ENCODE measurements at places on chromosomes 2 and 18.

DNA sequence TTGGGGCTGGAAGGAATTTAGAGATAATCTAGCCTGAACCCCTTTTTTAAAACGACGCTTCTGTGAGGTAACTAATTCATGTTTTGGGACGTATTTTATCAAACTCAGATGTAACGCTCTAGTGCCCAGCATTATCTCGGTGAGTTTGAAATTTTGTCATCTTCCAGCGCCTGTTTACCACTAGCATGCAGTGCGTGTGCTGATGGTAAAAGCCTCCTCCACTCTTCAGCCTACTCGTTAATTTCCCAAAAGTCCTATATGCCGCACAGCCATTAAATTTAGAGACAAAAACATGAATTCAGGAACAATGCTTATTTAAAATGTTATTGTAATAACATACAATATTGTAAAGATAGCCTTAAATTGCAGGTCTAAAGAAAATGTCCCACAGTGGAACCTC lies 2.8 kb downstream of the ZCCHC2 start:
- peak overlapping the region; percentile 92 for H3K27ac ChIP-seq
- H3K4me3 ChIP-seq = peak overlapping the region; percentile 79
- peaks cover 4% of the 10 kb centered on the region for H3K27me3 ChIP-seq
- H3K4me1 ChIP-seq = peaks cover 44% of the 10 kb centered on the region

GRCh38 chr2:55017428-55017827 lies 32.8 kb downstream of the RTN4 start:
- no peaks in the 10 kb centered on the region for H3K27me3 ChIP-seq
- H3K27ac ChIP-seq = no peak overlapping the region
- no peak overlapping the region for H3K4me3 ChIP-seq
- H3K36me3 ChIP-seq = peaks cover 34% of the 10 kb centered on the region
- H3K4me1 ChIP-seq = peaks cover 22% of the 10 kb centered on the region

DNA sequence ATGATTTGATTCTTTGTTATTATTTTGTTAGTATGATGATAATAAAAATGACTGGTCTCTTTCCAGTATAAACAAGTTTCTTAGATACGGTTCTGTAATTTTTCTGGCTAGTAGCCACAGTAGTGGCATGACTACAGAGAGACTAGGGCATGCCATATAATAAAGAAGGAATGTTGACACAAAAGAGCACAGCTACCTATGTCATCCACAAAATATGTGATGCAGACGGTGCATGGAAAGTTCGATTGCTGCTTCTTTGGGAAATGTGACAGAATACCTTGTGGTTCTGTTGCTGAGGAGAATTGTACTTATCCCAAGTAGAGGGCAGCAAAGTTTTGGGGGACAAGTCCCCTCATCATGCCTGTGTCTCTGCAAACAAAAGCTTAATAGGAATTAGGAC lies 26.1 kb upstream of the SETBP1 start:
- peaks cover 31% of the 10 kb centered on the region for H3K4me1 ChIP-seq
- no peak for DNase-seq
- no peak overlapping the region for H3K27ac ChIP-seq

DNA sequence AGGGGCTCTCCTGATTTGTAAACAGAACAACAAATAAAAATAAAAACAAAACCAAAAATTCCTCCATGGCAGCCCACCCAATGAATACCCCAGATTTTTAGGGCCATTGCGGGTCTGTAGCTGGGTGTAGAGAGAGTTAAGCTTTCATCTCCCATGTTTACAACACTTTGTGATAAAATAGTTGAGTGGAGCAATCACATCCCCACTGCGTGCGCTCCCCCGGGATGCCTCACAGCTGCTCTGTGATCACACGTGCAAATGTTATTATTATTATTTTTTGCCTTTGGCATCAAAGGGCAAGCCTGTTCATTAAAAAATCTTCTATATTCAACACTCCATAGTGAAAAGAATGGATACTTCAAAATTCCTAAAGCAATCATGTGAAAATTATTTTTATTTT lies 118.0 kb downstream of the MBP start:
- no peak overlapping the region for H3K4me3 ChIP-seq
- H3K36me3 ChIP-seq = peaks cover 9% of the 10 kb centered on the region
- H3K27ac ChIP-seq = no peak overlapping the region
- peaks cover 7% of the 10 kb centered on the region for H3K4me1 ChIP-seq

DNA sequence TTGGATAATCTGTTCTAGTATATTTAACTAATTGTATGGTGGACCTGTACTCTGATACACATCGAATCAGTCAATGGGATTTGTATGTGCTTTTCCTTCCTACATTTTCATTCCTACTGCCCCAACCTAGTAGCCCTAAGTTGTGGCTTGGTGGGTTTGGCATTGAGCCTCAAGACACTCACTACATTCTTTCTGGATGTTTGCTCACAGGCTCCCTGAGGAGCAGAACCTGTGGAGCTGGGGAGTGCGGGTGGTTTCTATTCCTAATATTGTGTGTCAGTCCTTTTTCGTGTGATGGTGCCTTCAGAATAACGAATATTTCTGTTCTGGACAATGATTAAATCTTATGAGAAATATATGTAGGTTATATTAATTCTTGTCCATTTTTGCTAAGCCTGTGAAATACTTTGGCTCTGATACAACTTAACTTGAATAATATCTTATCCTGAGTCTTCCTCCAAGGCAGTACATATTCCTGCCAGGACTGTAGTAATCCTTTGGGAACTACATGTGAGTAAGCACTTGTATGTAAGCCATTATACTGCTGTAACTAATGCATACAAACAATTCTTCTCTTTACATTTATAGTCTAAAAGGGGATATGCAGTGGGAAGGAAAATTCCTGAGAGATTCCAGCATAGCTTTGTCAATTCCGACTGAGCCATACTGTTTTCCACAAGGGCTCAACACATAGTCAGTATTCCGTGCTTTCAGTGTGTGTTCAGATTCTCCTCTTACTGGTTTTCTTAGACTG lies 150.6 kb downstream of the AGPS start:
- DNase-seq = no peak
- peaks cover 19% of the 10 kb centered on the region for H3K36me3 ChIP-seq
- H3K4me3 ChIP-seq = no peak overlapping the region
- H3K4me1 ChIP-seq = peaks cover 32% of the 10 kb centered on the region
- H3K27ac ChIP-seq = peak overlapping the region; percentile 91
- no peaks in the 10 kb centered on the region for H3K27me3 ChIP-seq

DNA sequence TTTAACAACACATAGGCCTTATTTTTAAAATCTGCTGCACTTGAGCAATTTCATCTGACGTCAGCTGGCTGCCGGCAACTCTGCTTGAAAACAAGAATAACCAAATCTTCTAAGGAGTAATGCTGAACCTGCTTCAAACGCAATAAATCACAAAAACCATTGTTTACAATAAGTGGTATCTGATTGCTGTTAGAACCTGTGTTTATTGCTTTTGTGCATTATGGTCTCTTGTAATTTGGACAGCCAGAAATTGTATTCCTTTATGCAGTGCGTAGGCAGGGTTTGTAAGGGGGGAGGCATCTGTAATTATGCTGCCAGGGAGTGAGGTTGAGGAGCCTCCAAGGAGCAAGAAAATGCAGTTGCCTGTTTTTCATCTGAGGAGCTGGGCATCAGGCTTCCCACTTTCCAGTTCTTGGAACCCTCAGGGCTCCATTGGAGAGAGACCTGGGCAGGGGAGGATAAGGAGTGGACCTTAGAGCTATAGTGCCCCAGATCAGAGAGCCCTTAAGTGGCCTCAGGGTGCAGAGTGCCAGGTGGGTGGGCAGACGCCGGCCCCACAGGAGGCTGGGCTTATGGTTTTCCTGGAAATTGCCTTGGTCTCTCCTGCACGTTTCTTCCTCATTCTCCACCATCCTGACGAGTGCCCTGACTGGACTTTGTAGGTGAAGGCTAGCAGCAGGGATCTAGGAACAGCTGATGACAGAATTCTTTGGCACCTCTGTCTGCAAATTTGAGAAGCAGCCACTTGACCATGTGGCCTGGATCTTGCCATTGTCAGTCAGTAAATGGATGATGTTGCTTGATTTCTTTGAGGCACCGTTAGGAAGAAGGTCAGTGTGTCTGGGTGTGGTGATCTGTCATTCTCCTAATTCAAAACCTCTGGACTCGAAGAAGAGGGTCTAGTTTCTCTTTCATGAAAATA lies 129.2 kb downstream of the KLHL29 start:
- H3K4me3 ChIP-seq = no peak overlapping the region
- H3K36me3 ChIP-seq = no peaks in the 10 kb centered on the region
- H3K27me3 ChIP-seq = peaks cover 10% of the 10 kb centered on the region
- H3K27ac ChIP-seq = no peak overlapping the region
- no peak for DNase-seq

GRCh38 chr18:63267975-63268721 lies 51.4 kb downstream of the BCL2 start:
- H3K36me3 ChIP-seq = no peaks in the 10 kb centered on the region
- H3K4me1 ChIP-seq = peaks cover 2% of the 10 kb centered on the region
- no peak overlapping the region for H3K4me3 ChIP-seq
- no peaks in the 10 kb centered on the region for H3K27me3 ChIP-seq
- no peak overlapping the region for H3K27ac ChIP-seq

- H3K27ac ChIP-seq = no peak overlapping the region
- DNase-seq = no peak
- H3K4me1 ChIP-seq = peaks cover 19% of the 10 kb centered on the region
- no peaks in the 10 kb centered on the region for H3K36me3 ChIP-seq
- H3K4me3 ChIP-seq = no peak overlapping the region
- no peaks in the 10 kb centered on the region for H3K27me3 ChIP-seq
Measured at GRCh38 chr2:57614988-57615387, 431.6 kb upstream of the VRK2 start.

DNA sequence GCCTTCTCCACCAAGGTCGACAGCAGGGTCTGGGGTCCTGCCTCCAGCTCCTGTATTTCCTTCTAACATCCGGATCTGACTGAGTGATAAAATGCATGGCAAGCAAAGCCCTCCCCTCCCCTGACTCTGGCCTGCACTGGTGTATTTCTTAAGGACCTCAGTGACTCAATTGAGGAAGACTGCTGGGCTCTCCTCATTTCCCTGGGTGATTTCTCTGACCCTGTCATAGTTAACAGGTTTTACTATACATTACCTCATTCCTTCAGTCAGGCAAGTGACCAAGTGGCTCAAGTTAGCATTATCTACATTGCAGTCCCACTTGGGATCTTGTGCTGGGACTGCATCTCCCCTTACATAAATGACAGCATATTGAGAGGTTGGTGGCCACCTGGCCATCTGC lies 38.8 kb upstream of the CCBE1 start:
- no peak overlapping the region for H3K4me3 ChIP-seq
- no peak for DNase-seq
- H3K36me3 ChIP-seq = no peaks in the 10 kb centered on the region
- H3K27me3 ChIP-seq = peaks cover 2% of the 10 kb centered on the region
- H3K4me1 ChIP-seq = peaks cover 4% of the 10 kb centered on the region

GRCh38 chr2:2159336-2159735 lies 171.7 kb downstream of the MYT1L start:
- no peak overlapping the region for H3K27ac ChIP-seq
- DNase-seq = no peak
- no peak overlapping the region for H3K4me3 ChIP-seq
- H3K27me3 ChIP-seq = no peaks in the 10 kb centered on the region
- no peaks in the 10 kb centered on the region for H3K36me3 ChIP-seq
- H3K4me1 ChIP-seq = no peaks in the 10 kb centered on the region

- peaks cover 3% of the 10 kb centered on the region for H3K27me3 ChIP-seq
- no peak overlapping the region for H3K27ac ChIP-seq
- no peak for DNase-seq
- no peaks in the 10 kb centered on the region for H3K36me3 ChIP-seq
- H3K4me3 ChIP-seq = no peak overlapping the region
- H3K4me1 ChIP-seq = peaks cover 6% of the 10 kb centered on the region
Measured at GRCh38 chr2:229230911-229231310, 40.2 kb downstream of the PID1 start.

DNA sequence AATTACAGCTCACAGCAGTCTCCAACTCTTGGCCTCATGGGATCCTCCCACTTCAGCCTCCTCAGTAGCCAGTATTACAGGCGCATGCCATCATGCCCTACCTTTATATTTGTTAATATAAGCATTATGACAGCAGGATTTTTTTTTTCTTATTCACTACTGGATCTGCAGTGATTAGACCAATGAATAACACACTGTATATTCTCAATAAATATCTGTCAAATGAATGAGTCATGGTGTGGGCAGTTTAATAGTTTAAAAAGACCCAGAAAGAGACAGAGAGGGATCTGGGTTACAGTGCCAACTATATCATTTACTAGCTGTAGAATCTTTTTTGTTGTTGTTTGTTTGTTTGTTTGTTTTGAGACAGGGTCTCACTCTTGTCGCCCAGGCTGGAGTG lies 62.4 kb upstream of the LTBP1 start:
- no peak overlapping the region for H3K27ac ChIP-seq
- H3K27me3 ChIP-seq = no peaks in the 10 kb centered on the region
- peaks cover 11% of the 10 kb centered on the region for H3K4me1 ChIP-seq
- H3K4me3 ChIP-seq = no peak overlapping the region
- peaks cover 7% of the 10 kb centered on the region for H3K36me3 ChIP-seq

DNA sequence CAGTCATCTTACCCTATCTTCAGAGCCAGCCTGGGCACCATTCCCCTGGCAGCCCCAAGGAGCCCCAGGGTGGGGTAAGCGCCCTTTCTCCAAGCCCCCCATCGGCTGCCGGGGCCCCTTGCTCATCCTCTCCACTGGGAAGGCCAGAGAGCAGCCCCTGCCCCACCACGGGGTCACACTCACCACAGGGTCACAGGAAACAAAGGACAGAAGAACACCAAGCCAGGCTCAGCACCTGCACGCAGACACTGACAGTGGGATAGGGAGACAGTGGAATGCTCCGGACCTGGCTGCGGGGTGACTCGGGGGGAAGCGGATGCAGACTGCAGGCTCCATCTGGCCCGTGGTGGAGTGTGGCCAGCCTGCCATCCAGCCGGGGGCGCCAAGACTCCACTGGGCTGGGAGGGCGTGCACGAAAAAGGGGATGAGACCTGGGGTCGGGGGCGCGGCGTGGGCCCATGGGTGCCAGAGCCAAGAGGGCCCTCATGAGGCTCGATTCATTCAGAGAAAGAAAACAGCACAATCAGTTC lies 21.1 kb downstream of the HDAC4 start:
- no peak overlapping the region for H3K27ac ChIP-seq
- H3K4me1 ChIP-seq = peaks cover 4% of the 10 kb centered on the region
- no peak for DNase-seq
- peaks cover 6% of the 10 kb centered on the region for H3K36me3 ChIP-seq
- no peaks in the 10 kb centered on the region for H3K27me3 ChIP-seq
- no peak overlapping the region for H3K4me3 ChIP-seq

- H3K4me3 ChIP-seq = no peak overlapping the region
- H3K4me1 ChIP-seq = peaks cover 2% of the 10 kb centered on the region
- no peaks in the 10 kb centered on the region for H3K36me3 ChIP-seq
- no peak overlapping the region for H3K27ac ChIP-seq
- no peaks in the 10 kb centered on the region for H3K27me3 ChIP-seq
Measured at GRCh38 chr2:141641462-141641861, 489.4 kb downstream of the LRP1B start.

GRCh38 chr2:72996117-72996502 lies 75.4 kb downstream of the SFXN5 start:
- H3K27ac ChIP-seq = no peak overlapping the region
- H3K36me3 ChIP-seq = peaks cover 5% of the 10 kb centered on the region
- H3K4me3 ChIP-seq = no peak overlapping the region
- no peaks in the 10 kb centered on the region for H3K27me3 ChIP-seq
- DNase-seq = no peak

DNA sequence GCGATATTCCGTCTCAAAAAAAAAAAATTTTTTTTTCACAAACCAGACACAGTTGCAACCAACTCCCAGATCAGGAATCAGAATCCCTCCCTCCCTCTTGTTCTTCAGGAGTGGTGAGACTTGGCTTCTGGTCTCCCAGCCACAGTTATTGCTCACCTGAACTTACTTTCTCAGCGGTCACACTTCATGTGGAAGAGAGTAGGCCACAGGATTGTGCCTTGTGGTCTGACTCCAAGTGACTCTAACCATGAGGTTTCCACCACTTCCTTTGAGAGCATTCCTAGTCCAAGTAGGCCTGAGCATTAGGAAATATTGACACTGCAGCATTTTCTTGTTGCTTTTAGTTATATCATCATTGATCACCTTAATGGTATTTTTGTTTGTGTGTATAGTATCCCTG lies 12.1 kb downstream of the FMNL2 start:
- H3K27me3 ChIP-seq = no peaks in the 10 kb centered on the region
- H3K36me3 ChIP-seq = peaks cover 14% of the 10 kb centered on the region
- no peak overlapping the region for H3K27ac ChIP-seq
